ENCODE measurements at places on chromosomes 5 and 9.

GRCh38 chr5:158639881-158640592 is 459.7 kb downstream of the EBF1 start:
- DNase-seq: peak; percentile 60

GRCh38 chr9:14941501-14942405 is 31.5 kb upstream of the FREM1 start:
- no peak for DNase-seq

GRCh38 chr9:32483343-32483742 is 42.7 kb downstream of the RIGI start:
- DNase-seq: no peak

- no peak for DNase-seq
These were observed 17.9 kb upstream of the NRARP start for GRCh38 chr9:137319739-137320551.

- DNase-seq: no peak
These were observed 92.1 kb downstream of the SYK start for GRCh38 chr9:90893706-90894105.

GRCh38 chr9:134212809-134213507 is 48.6 kb upstream of the RNU6ATAC start:
- DNase-seq: no peak

DNA sequence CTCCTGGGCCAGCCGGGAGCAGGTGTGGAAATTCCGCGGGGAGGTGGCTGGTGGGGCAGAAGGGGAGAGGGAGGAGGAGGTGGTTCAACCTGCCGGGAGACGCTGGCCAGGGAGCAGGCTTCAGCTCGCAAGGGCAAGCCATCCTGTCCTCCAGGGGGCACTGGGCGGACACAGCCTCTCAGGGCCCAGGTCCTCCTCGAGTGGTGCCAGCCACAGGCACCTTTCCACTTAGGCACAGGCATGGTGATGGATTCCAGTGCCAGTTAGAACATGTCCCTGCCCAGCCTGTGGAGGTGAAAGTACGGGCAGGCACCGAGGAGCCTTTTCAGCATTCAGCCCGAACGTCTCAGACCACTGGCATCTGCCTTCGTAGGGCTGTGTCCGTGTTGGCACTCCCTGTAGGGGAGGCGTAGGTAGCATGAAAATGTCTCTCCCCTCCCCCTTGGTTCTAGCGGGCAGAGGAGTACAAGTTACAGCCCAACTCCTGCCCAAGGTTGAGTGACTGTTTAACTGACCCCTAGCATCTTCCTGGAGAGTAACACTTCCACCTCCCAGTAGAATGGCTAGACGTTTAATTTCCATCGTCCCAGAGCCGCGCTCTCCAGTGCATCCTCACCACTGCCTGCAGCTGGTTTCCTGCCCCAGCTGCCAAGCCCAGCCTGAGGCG is 48.9 kb downstream of the DAB2IP start:
- no peak for DNase-seq

DNA sequence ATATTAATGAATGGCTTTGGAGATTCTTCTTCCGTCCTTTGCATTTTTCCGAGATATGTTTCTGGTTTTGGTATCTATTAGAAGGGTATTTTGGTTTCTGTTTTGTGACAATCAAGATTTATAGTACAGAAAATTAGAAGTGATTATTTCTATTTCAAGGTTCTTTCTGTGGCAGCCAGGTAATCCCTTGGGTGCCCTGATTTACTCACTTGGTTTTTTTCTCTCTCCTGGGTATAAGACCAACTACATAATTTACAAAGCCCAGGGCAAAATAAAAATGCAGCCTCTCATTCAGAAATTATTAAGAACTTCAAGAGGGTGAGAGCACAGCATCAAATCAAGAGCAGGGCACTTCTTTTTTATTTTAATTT is 2.0 kb upstream of the RNF14 start:
- no peak for DNase-seq

- no peak for DNase-seq
These were observed 397.5 kb downstream of the IRX2 start for GRCh38 chr5:2353871-2354440.

- DNase-seq: no peak
These were observed 140.7 kb upstream of the GPR151 start for GRCh38 chr5:146656703-146657102.

- no peak for DNase-seq
These were observed 71.1 kb upstream of the FOXE1 start for GRCh38 chr9:97781902-97782301.

DNA sequence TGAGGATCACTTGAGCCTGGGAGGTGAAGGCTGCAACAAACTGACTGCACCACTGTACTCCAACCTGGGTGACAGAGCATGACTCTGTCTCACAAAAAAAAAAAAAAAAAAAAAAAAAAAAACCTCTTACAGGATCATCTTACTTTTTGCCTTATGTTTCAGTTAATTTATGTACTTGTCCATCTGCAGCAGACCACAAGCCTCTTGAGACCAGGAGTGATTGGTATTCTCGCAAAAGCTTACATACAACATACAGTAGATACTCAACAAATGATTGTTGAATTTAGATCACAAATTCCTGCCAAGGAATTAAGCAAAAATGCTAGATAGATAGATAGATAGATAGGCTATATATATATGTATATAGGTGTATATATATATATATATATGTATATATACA is 12.4 kb downstream of the CEMIP2 start:
- no peak for DNase-seq

- no peak for DNase-seq
These were observed 99.9 kb downstream of the KLF4 start for GRCh38 chr9:107389617-107390071.

DNA sequence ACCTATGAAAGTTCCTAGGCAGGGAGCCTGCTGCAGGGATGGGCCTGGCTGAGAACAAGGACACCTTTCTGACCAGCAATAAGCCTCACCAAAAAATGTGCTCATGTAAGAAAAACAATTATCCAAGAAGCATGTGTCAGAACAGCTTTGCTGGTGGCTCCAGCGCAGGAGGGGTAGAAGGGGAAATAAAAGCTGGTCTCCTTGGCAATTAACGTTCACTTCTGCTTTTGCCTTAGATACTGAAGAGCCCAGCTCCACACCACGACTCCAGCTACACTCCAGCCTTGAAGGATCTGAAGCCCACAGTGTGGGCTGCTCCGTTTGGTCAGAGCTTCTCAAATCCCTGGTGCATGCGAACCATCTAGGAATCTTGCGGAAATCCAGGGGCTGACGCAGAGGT is 107.6 kb upstream of the PHYKPL start:
- peak; percentile 72 for DNase-seq

- no peak for DNase-seq
These were observed 14.6 kb downstream of the GOLPH3 start for GRCh38 chr5:32159328-32160072.

DNA sequence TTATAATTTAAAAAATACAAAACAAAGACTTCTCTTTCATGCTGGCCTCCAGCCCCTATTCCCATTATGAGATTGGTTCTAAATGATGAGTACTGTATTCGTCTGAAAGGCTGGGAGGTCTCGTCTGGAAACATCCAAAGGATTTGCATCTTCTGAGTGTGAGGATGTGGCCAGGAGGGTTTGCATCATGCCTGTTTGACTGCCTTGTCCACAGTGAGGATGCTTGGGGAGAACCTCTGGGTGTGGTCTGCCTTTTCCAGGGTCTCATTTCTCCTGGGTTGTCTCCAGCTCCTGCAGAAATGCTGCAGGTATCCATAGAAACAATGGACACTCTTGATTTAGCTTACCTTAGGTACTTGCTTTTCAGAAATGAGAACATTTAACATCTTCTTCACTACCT is 26.4 kb upstream of the CXCL14 start:
- no peak for DNase-seq

- peak; percentile 3 for DNase-seq
These were observed 46.3 kb downstream of the ACO1 start for GRCh38 chr9:32430720-32431119.

DNA sequence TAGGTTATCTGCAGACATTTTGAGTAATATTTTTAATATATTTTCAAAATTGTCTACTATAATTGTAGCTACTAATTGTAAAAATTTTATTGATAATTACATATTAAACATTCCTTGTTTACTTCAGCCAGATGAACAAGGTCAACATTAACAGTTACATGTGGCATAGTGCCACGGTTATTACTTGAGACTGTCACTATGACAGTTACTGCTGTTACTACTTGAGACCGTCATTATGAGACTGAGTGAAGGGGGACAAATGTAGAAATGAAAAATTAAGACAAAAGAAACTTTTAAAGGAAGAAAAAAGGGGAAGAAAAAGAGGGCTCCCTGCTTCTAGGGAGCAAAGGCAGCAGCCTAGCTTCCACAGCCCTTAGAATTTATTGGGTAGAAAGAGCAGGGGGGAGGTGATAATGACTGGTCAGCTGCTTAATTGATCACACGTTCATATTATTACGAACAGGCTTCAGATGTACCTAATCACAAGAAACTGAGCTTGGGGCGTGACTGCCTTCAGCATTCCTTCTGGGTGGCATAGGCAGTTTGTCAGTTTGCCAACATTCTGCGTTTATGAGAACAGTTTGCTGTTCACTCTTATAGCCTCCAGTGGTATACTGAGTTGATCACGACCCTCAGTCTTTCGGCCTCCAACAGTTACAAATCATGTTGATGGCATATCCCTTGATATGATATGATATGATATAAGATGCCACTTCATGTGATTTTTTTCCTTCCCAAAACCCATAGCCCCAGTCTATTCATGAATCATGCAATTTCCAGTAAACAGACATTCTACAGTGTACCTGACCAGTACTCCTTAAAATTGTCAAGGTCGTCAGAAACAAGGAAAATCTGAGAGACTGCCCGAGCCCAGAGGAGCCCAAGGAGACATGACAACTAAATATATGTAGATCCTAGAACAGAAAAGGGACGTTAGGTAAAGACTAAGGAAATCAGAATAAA is 13.1 kb downstream of the MARCHF6 start:
- no peak for DNase-seq

- peak; percentile 71 for DNase-seq
These were observed 123.0 kb upstream of the LHFPL2 start for GRCh38 chr5:78771260-78772205.

- peak; percentile 44 for DNase-seq
These were observed 24.7 kb upstream of the CETN3 start for GRCh38 chr5:90434116-90434714.

DNA sequence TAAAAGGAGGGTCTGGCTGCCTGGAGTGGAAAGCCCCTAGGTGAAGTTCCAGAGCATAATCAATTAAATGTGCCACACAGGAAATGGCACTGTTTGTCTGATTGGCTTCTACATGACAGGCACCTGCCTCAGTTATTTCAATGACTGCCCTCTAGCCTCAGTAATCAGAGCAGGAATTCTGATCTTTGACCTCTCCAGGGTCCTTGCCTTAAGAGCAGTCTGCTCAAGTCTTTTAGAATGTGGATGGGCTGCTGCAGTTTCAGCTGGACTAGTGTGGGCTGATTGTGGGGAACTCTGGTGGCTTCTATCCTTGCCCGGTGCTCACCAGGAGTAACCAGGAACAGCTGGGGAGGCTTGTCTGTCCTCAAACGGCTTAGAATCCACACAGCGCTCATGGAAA is 98.9 kb downstream of the LIX1 start:
- DNase-seq: no peak

GRCh38 chr9:90165281-90165680 is 477.3 kb downstream of the DIRAS2 start:
- DNase-seq: no peak

DNA sequence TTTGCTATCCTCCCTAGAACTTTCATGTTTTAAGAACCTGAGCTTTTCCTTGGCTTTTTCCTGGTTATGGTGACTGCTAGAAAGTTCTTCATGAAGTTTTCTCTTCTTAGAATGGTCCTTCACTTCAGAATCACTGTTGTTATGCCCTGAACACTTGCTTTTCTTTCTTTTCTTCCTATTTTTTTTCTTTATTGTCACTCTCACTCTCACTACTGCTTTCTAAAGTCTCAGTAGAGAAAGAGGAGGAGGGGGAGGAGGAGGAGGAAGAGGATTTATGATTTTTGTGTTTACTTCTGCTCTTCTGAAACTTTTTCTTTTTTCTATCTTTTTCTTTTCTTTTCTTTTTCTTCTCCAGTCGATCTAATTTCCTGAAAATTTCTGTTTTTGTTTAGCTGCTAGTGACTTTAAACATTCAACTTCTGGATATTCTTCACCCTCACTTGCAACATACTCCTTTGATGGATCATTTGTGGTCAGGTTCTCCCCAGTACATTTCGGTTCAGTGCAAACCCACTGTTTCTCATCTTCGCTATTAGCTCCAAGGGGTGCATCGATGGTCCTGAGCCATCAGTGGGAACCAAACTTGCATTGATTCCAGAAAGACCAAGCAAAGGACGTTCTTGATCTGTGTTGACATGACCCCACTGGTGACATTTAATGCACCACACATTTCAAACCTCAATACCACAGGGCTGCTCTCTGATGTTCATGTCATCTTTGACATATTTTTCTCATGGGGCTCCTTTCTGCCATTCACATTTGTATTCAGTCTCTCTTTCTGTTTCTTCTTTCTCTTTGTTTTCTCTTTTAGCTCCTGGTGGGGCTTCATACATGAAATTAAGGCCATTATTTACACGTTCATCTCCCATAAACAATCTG is 81.6 kb upstream of the HAND1 start:
- DNase-seq: no peak

GRCh38 chr5:65539827-65540226 is 23.1 kb downstream of the CENPK start:
- DNase-seq: no peak

GRCh38 chr5:141119250-141119649 is 2.4 kb upstream of the PCDHB4 start:
- DNase-seq: no peak

- DNase-seq: no peak
These were observed 173.4 kb downstream of the NR3C1 start for GRCh38 chr5:143229896-143230675.

- DNase-seq: no peak
These were observed 219.6 kb downstream of the DENND1A start for GRCh38 chr9:123710299-123710698.

DNA sequence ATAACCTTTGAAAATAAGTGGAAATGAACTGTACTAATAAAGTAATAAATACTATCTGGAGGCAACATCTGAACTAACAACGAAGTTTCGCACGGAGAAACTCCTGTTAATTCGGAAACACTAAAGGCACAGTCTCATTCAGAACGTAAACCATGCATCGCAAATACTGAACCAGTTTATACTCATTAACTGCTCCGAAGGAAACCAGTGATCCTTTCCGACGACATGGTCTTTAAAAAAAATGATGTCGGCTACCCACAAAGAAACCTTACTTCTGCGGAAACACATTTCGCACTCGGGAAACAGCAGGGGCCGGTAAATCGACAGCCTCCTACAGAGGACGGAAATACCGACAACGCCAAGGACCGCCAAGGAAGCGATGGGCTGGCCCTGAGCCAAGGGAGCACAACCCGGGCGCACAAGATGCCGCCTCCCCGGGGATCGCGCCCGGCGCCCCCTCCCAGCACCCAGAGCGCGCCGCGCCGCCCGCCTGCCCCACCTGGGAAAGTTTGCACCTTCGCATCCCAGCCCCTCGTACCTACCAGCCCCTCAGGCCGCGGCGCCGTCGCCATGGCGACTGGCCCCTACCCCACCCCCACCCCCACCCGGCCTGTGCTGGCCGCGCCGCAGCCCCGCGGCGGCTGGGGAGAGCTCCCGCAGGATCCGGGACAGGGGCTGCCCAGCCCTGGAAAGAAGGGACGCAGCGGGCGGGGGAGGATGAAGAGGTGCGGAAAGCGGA is 732 bp downstream of the PRKAA1 start:
- peak; percentile 57 for DNase-seq

GRCh38 chr9:75148561-75148960 is 60.2 kb downstream of the OSTF1 start:
- DNase-seq: peak; percentile 62

- DNase-seq: no peak
These were observed 15.9 kb upstream of the SLC2A6 start for GRCh38 chr9:133494636-133495326.

GRCh38 chr5:23727271-23727670 is 219.9 kb downstream of the PRDM9 start:
- no peak for DNase-seq

- DNase-seq: no peak
These were observed 18.7 kb upstream of the GRPEL2 start for GRCh38 chr5:149326611-149327010.
